ENCODE measurements at places on chromosomes 12 and 14.

- DNase-seq = no peak
These were observed 1.9 kb upstream of the RIN3 start for GRCh38 chr14:92511453-92512238.

GRCh38 chr14:56328021-56328420 is 209.8 kb downstream of the PELI2 start:
- DNase-seq = no peak

DNA sequence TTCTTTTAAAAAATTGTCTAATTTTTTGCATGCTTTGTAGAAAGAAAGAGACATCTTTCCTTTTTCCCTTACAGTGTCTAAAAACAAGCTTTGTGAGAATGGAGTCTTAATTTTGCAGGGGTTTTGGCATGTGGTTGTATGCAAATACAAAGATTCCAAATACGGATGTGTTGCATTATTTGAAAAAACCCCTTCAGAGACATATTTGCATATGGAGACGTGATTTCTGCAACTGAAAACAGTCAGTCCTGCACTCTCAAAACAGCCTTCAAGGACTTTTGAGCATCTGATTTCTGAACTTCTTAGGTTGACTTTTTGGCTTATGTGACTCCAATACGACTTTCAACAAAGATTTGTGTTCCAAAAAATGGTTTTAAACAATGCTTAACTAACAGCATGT is 7.8 kb downstream of the IRAK3 start:
- DNase-seq = no peak

DNA sequence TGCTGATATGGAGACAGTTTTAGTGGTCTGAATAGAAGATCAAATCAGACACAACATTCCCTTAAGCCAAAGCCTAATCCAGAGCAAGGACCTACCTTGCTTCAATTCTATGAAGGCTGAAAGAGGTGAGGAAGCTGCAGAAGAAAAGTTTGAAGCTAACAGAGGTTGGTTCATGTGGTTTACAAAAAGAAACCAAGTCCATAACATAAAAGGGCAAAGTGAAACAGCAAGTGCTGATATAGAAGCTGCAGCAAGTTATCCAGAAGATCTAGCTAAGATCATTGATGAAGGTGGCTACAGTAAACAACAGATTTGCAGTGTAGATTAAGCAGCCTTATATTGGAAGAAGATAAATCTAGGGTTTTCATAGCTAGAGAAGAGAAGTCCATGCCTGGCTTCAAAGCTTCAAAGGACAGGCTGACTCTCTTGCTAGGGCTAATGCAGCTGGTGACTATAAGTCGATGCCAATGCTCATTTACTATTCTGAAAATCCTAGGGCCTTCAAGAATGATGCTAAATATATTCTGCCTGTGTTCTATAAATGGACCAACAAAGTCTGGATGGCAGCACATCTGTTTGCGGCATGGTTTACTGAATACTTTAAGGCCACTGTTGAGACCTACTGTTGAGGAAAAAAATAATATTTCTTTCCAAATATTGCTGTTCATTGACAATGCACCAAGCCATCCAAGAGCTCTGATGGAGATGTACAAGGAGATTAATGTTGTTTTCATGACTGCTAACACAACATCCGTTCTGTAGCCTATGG is 361.0 kb downstream of the DPF3 start:
- DNase-seq = no peak

DNA sequence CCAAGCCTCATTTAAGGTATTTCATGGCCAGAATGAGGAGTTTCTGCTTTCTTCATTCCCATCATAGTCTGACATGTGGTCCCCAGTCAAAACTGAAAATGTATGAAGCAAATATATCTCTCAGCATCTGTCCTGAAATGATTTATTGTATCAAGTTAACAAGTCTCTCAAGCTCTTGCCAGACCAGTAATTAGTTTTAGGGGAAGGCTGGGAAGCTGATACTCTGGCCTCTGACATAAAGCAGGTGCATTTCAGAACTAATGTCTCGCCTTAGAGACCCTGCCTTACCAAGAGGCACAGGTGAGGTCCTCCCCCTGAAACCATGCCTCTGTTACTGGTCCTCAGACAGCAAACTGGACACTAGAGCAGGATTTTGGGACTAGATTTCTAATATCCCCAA is 266.5 kb downstream of the SLC15A4 start:
- DNase-seq = no peak

GRCh38 chr14:32620303-32620702 is 291.2 kb downstream of the AKAP6 start:
- no peak for DNase-seq

- DNase-seq = no peak
These were observed 136.8 kb upstream of the PRKD1 start for GRCh38 chr14:30064454-30064853.

GRCh38 chr12:18242380-18243089 is 18.8 kb upstream of the PIK3C2G start:
- no peak for DNase-seq

GRCh38 chr12:67789266-67789665 is 140.7 kb downstream of the DYRK2 start:
- no peak for DNase-seq

GRCh38 chr14:33568935-33569579 is 381.8 kb downstream of the EGLN3 start:
- DNase-seq = no peak

DNA sequence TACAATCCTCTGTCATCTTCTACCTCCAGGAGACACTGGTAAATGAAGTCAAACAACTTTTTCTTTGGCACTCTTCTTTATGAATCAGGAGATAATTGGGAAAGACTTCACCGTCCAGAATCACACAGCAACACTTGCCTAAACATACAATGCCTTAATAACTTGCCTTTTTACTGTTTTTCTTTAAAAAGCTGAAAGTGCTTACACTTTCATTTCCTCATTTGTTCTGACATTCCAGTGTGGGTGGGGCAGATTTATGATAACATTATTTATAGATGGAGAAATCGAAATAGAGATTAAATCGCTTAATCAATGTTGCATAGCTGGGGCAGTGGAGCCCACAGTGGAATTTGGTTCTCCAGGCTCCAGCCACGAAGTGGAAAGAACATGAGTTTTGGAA is 2.8 kb upstream of the FRS2 start:
- no peak for DNase-seq

DNA sequence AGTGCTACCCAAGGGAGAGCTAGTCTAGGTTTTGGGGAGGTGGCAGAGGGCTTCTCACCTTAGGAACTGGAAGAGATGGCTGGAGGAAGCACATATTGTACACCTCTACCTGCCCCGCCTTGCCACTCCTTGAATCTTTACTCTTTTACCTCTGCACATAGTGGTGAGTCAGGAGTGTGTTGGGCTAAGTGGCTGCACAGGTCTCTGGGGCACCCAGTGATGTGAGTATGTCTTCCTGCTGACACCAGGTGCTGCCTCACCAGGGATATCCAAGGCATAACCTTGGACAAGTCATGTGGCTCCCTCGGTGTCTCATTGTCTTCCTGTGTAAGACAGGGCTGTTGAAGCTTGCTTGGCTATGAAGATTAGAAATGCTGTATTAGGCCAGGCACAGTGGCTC is 19.8 kb upstream of the CABP1 start:
- no peak for DNase-seq

GRCh38 chr12:92462049-92462448 is 240.7 kb upstream of the PLEKHG7 start:
- no peak for DNase-seq

DNA sequence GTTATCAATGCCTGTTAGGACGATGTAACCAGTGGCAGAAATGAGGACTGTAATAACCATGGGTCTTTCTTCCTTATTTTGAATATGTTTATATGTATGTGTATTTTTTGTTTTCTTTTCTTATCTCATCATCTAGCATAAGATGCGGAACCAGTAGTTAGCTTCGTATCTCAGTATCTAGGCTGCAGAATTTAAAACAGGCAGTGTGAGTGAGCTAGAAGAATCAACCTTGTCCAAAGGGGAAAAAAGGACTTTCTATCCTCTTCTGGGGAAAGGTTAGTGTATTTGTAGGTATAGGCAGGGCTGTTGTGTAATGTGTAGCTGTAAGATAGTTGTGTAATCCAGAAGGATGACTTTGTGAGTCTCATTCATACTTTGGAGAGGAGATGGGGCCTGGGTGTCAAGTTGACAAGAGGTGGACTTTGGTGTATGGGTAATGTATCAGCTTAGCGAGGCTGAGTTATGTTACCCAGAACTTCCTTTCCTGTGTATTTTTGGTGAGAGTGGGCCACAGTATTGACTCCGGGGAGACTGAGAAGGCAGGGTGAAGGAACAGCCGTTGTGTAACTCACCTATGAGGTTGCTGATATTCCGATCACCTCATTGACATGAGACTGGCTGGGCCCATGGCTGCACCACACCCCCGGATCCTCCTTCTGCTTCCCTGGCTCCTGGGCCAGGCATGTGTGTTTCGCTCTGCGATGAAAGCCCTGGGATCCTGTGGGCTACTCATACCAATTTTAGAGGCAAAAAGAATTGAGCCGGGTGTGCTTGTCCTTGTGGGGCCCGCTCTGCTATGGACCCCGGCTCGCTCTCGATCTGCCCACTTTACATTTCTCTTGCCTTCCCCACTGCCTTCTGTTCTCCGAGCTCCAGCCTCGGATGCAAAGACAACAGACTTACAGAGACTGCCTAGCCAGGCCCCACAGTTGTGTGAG is 24.3 kb downstream of the DLK1 start:
- DNase-seq = no peak

DNA sequence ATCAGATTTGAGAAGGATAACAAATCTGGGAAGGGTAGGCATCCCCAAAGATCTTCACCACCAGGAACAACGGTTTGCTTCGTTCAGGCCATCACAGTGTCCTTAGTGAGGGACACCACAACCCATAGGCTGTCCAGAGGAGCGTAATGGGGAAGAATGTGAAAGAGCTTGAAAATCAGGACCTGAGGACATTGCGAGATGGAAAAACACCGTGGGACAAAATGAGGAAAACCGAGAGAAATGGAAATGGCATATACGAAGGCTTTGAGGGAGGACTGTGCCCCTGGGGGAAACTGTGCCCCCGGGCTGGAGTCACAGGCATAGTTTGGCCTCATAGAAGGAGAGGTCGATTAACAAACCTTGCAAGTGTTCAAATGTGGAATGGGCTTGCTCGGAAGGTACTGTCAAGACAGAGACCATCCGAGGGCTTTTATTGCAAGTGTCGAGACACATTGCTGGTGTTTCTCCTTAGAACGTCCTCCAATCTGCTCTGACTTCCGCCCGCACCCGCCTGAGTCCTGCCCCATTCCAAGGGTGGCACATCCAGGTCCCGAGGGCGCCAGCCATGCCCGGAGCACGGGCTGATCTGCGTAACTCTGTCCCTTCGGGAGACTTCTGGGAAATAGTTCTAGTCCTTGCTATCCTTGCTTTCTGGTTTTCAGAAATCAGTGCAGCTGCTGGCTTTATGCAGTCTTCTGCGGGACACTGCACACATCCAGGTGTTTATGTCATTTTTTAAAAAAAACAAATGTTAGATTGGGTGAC is 885 bp upstream of the PALS1 start:
- no peak for DNase-seq

- DNase-seq = no peak
These were observed 172.3 kb downstream of the PPM1H start for GRCh38 chr12:62762645-62763044.

- peak; percentile 75 for DNase-seq
These were observed 25.3 kb upstream of the SPTLC2 start for GRCh38 chr14:77641534-77642341.

DNA sequence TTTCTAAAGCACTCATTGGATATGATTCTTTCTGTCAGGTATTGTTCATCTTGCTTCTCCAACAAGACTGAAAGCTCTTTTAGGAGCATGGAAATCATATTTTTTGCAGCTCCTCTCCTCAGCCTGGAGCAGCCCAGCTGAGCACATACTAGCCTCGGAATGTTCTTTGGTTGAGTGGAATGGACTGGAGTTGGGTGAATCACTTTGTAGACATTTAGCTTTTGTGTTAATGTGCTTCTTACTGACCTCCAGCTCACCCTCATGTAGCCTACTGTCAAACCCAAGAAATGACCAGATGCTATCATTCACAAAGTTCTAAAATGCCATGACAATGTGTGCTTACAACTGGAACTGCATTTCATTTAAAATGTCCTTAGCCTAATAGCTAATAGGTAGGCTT is 161.1 kb downstream of the NUAK1 start:
- DNase-seq = no peak

DNA sequence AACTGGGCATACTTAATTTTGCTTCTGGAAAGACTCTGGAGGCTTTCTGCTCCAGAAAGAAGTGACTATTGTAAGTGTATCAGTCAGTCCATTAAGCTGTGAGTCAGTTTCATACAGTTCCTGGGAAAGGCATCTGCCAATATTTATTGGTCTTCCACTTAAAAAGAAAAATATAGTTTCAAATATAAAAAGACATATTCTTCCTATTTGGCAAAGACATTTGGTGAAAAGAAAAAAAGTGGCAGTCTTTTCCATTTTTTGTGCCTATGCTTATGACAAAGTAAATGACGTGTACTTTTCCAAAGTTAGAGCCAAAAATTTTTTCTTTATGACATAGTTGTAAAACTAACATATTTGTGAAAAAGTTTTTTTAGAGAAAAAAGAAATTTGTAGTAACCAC is 12.3 kb downstream of the TMEM30B start:
- DNase-seq = no peak

DNA sequence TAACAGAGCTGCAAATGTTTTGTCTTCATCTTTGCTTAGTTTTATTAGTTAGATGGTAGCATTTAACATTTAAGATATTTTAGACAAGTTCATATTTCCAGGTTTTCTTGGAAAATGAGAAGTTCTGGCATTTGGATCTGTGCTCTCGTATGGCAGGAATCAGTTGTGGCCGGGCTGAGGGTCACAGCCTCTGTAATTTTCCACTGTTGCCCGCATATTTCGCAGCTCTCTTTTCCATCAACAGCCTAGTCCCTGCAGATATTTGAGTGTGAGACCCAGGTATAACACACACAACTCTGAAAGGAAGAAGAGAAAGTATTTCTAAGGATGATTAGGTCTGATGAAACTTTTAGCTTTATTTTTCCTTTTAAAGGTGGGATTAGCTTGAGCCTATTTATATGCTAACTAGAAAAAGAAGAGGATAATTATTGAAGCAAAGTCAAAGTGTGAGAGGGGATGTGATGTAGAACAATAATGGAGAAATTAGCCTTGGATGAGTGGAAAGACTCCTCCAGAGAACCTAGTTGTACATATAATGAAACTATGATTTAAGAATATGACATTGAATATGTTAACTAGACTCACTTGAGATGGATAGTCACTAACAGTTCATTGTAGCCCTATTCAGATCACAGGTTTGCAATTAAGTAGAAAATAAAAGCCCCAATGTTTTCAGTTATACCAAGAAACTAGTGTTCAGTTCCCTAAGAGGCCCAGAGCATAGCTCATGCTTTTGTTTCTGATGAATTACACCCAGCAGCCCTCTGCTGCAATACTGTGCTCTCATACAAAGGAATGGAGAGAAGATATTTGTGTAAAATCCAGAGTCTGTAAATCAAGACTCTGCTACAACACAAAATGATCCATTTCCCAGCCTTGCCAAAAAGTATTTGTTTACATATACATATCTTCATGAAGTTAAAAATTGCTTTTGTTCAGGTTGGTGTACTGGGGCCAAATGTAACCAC is 158.4 kb downstream of the C12orf50 start:
- DNase-seq = no peak

- DNase-seq = no peak
These were observed 118.4 kb upstream of the ARID2 start for GRCh38 chr12:45611061-45611460.

- no peak for DNase-seq
These were observed 15.0 kb downstream of the GXYLT1 start for GRCh38 chr12:42129595-42130204.
